COLO829 (cell line): ENCODE measurements at places on chromosomes 11 and 22.

GRCh38 chr22:24445481-24446259, 18.3 kb downstream of the ADORA2A start:
- peak; percentile 54 for DNase-seq

DNA sequence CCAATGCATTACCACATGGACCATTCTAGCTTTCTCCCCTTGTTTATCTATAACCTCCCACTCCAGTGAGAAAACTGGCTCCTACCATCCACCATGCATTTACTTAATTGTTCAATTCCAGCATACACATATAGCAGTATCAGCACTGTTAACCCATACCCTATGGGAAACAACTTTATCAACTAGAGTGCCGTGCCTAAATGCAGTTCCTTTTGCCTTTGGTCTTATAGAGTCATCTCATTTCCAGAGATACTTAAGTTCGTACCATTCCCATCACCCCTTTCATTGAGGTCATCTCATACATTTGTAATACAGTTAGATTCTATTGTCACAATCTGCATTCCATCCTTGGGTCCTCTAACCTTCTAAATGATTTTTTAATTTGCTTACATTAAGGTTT, 86.9 kb downstream of the PARVA start:
- no peak for DNase-seq

- no peak for DNase-seq
These were observed 6.5 kb upstream of the CLDN5 start for GRCh38 chr22:19530751-19531150.

- no peak for DNase-seq
These were observed at the start of gene SLC35F2 for GRCh38 chr11:107858217-107859070. Gene SLC35F2 (minus strand): TSS chr11:107858787. CDS start chr11:107858767, 20 bp downstream.

- no peak for DNase-seq
These were observed 88.5 kb upstream of the ALX4 start for GRCh38 chr11:44398266-44399030.

DNA sequence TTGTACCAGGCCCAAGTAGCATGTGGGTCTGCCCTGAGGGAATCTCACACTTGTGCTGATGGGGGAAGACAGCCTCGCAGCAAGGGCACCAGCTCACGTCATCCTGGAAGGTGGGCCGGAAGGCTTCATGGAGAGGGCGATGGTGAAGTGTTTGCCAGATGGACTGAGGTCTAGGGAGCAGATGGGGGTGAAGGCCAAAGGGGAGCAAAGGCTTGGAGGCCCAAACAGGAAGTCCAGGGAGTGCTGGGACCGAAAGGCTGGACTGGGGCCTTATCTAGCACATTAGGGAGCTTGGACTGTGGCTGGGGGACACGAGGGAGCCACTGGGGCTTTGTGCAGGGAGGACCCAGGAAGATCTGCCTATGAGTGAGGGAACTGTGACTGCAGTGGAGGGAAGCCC, 1.2 kb upstream of the TNFRSF13C start:
- DNase-seq, result no peak

DNA sequence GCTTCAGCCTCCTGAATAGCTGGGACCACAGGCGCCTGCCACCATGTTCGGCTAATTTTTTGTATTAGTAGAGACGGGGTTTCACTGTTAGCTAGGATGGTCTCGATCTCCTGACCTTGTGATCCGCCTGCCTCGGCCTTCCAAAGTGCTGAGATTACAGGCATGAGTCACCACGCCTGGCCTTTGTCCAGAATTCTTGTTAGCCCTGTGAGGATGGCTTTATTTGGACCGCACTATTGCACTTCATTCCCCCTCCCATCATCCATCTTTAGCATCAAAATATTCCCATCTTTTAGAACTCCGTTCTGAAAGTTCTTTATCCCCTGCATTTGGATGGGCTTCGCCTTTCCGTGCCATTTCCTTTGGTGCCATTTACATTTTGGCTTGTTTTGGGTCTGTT, 2.6 kb downstream of the SAMM50 start:
- DNase-seq, result no peak
